Activated naive CD4-positive, alpha-beta T cell (primary cell): ENCODE measurements at places on chromosomes 6 and 20.

- no peak for DNase-seq
Measured at GRCh38 chr6:148805777-148806176, 58.9 kb downstream of the UST start.

GRCh38 chr6:8238773-8239683 is 136.7 kb upstream of the EEF1E1 start:
- no peak for DNase-seq

DNA sequence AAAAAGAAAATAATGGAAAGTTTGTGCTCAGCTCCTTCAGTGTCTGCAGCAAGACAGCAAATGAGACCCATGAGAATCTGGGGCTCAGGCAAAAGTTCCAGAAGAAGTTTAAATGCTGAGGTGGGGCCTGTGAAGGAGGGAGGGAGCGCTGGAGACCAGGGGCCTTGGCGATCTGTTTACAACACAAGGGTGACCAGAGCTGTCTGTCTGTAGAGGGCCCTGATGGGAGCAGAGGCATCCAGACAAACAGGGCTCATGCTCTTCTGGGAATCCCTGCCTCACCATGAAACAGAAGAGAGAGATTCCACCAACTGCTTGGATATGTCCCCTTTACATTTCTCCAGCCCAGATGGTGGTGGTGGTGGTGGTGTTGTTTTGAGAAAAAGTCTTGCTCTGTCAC is 79.3 kb upstream of the SHLD1 start:
- DNase-seq = no peak

DNA sequence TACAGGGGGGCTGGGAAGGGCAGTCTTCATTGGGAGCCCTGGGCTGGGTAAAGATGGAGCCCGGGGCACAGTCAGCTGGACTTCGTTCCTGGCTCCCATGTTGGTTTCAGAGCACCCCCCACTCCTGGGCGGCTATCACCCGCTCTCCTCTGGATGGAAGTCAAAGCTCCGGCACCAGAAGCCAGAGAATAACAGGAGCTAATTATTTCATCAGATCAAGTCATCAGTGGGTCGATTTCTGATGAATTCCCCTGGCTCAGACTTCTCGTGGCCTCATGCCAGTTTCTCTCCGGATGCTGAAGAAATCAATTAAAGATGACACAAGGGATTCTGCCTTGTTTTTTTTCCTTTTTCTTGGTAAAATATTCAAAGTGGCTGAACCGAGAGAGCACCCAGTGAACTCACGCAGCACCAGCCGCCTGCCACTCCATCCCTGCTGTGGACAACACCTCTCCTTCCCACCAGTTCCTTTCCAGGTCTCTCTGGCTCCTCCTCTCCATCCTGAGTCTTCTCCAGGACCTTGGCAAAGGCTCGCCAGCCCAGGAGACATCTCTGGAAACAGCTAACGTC is 22.5 kb downstream of the SULF2 start:
- DNase-seq = no peak

GRCh38 chr20:23631981-23632710 is 5.6 kb downstream of the CST3 start:
- no peak for DNase-seq

DNA sequence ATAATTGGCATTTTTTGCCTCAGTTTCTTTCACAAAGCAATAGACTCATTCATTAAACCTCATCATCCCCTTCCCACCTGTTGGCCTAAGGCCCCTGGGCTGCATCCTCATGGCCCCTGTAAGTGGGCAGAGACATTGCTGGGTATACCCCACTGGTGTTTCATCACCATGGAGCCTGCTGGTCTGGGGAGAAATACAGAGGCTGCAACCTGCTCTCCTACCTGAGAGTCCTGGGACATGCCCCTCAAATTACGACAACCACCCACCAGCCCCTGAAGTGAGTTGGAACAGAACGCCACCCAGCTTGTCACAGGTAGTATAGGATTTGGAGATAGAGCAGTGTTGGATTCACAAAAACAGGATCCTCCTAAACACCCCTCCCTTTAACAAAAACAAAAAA is 190.8 kb downstream of the ANKRD60 start:
- DNase-seq = no peak

DNA sequence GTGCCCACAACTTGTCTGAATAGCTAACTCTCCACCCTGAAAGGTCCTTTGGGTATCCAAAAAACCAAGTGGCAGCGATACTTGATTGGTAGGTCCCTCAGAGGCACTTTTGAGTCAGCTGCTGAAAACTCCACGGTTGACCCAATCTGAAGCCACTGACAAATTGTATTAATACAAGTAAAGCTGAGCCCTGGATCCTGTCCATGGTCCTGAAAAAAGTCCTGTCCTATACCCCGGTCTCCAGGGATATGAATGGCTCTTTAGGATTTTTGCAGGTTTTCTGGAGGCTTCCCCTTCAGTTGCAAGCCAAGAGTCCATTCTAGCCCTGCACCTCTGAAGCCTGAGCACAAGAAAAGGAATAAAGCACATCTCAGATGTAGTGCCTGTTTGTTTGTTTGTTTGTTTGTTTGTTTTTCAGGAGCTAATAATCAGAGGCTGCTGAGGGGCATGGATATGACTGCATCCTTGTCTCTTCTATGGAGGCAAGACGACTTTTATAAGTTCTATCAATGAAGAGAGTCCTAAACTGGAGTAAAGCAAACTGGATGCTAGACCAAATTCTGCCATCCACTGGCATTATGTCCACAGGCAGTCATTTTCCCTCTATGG is 1.7 kb upstream of the SLC12A5 start:
- DNase-seq = no peak

DNA sequence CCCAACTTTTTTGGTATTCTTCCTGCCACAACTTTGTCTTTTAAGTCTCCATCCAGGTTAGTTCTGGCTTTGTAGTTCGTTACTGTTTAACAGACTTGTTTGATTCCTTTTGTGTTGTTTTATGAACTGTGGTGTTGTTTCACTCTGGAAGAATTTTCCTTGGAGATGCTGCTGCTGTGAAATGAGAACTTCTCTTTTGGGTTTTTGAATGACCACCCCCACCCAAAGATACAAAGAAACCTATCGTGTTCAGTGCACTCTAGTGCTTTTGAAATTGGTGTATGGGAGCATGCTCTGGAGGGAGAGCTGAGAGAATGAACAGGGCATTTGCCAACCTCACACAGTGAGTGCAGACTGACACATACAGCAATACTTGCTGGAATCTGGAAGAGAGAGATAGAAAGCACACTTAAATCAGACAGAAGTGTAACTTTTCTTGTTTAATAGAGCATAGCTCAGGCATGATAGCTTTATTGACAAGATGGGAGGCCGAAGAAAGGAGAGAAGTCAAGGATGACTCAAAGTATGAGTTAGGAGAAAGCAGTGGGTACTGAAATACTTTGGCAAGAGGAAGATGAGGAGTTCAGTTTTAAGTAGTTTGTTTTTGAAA is 293.1 kb downstream of the SOX4 start:
- no peak for DNase-seq

DNA sequence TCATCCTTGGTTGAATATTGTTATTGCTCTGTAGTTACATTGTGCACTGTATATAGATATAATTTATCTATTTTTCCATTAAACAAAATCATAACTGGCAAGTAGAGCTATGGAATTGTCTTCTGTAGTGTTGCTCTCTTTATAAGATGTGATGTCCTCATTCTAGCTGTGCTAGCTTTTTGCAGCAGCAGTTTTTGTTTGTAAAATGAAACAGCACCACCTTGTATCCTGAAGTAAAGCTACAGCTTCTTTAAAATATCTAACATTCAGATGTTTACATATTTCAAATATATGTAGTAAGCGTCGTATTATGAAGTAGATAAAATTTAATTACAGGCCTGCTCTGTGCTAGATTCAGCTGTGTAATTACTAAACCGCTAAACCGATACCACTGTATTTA is 328.8 kb upstream of the MANEA start:
- DNase-seq = no peak
